ENCODE measurements at places on chromosomes 2 and 18. TPM values are rescaled to one million over a fixed set of nuclear protein-coding genes. Genes with fewer than 3 reads are reported as not detected.

DNA sequence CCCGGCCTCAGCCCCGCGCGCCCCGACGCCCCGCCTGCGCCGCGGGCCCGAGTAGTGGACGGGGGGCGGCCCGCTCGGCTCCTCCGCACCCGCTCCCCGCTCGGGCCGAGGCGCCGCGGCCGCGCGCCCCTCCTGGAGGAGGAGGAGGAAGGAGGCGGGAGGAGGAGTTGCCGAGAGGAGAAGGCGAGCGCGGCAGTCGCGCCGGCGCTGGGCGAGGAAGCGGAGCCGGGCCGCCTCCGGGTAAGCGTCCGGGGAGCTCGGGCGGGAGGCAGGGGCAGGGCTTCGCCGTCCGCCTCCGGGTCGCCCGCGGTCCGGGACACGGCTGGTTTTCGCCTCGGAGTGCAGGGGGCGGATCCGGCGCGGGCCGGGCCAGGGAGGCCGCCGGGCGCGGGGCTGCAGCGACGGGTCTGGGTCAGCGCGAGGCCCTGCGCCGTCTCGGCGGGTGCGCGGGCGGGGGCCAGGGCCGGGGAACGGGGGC lies at the start of gene SOCS6:
Gene SOCS6, plus strand, starts transcription at position 195 of the 478 bp plus-strand sequence. CDS start 35,624 bp downstream, outside the sequence.
- H3K36me3 ChIP-seq = peaks cover 8% of the 10 kb centered on the region
- peaks cover 18% of the 10 kb centered on the region for H3K4me1 ChIP-seq
- peak; percentile 46 for DNase-seq
- peaks cover 34% of the 10 kb centered on the region for H3K27me3 ChIP-seq
- peak within 1 kb of the TSS; percentile 70 for H3K27ac ChIP-seq

DNA sequence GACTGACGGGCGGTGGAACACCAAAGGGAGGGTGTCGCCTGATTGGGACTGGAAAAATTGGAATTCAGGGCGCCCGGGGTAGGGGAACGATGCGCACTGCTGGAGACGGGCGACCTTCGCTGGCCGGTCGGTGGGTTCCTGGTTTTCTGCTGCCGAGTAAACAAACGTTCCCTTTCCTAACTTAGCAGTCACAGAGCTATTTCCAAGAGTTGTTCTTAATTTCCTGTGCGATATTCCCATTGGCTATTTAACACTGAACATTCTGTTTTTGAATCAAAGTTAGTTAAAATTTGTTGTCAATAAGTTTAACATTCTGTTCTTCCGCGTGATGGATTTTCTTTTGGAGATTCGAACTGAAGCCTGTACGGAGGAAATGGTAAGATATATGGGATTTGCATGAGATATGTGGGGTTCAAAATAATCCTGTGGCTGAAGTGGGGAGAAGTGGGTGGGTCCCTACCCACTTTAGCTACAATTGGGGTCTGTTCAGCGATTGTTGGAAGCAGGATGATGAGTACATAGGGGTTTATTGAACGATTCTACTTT lies 862 bp downstream of the C18orf54 start:
- peak overlapping the region; percentile 99 for H3K4me3 ChIP-seq
- DNase-seq = no peak
- H3K36me3 ChIP-seq = peaks cover 22% of the 10 kb centered on the region
- H3K27ac ChIP-seq = peak overlapping the region; percentile 97
- no peaks in the 10 kb centered on the region for H3K27me3 ChIP-seq
- H3K4me1 ChIP-seq = peaks cover 21% of the 10 kb centered on the region

The EVA1A gene
- not detected for total RNA-seq

The MATN3 gene
- not detected for total RNA-seq
